ENCODE measurements at places on chromosomes 7 and 10. TPM values are rescaled to one million over a fixed set of nuclear protein-coding genes. Genes with fewer than 3 reads are reported as not detected.
A peak's percentile ranks its signal among the peaks of the same experiment; 100 is the strongest.

PHKG1 gene
- 3.7 TPM for total RNA-seq

BLOC1S2 gene
- 38.5 TPM for total RNA-seq

SCART1 gene
- 11.2 TPM for total RNA-seq

RFC2 gene
- total RNA-seq = 17.7 TPM

CLCN1 gene
- not detected for total RNA-seq

TMEM184A gene
- not detected for total RNA-seq

APBB1IP gene
- 106 TPM for total RNA-seq

RBM33 gene
- total RNA-seq = 167 TPM

UPK3B gene
- total RNA-seq = 3.3 TPM

- no peak for DNase-seq
- H3K27me3 ChIP-seq = peaks cover 5% of the 10 kb centered on the region
- H3K36me3 ChIP-seq = no peaks in the 10 kb centered on the region
- no peak overlapping the region for H3K27ac ChIP-seq
- H3K4me3 ChIP-seq = no peak overlapping the region
These were observed 28.5 kb upstream of the CFAP46 start for GRCh38 chr10:132970641-132971438.

GRCh38 chr7:40470817-40471216, 336.0 kb downstream of the SUGCT start:
- no peaks in the 10 kb centered on the region for H3K27me3 ChIP-seq
- no peak overlapping the region for H3K27ac ChIP-seq

DNA sequence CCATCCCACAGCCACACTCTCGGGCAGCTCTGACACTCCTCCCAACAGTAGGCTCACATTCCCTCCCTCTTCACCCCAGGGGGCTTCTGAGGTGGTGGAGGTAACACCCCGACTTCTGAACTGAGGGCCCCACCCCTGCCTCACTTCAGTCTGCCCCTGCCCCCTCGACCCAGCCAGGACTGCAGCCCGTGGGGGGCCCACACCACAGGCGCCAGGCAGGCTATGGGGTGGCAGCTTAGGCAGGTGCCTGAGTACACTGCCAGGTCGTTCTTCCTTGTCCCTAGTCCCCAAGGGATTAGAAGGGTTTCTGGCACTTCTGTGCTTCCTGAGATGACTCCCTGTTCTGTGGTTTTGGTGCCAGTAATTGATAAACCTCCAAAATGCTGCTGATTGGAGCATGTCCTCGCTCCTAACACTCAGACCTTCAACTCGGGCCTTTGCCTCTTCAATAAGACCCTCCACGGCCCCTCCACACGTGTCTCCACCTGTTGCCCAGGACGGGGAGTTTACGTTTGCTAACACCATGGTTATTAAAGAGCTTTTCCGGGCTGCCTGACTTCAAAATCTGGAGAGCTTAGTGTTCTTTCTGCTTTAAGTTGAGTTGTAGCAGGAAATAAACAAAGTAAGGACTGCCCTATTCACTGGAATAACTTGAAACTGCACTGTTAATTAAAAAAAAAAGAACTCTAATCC, 23.8 kb upstream of the LARP4B start:
- no peak for DNase-seq
- no peaks in the 10 kb centered on the region for H3K4me1 ChIP-seq
- no peak overlapping the region for H3K4me3 ChIP-seq
- H3K36me3 ChIP-seq = no peaks in the 10 kb centered on the region
- no peaks in the 10 kb centered on the region for H3K27me3 ChIP-seq

GRCh38 chr7:2107386-2108070, 125.2 kb downstream of the MAD1L1 start:
- no peak for DNase-seq
- no peak overlapping the region for H3K4me3 ChIP-seq
- peaks cover 10% of the 10 kb centered on the region for H3K4me1 ChIP-seq
- H3K27me3 ChIP-seq = no peaks in the 10 kb centered on the region

DNA sequence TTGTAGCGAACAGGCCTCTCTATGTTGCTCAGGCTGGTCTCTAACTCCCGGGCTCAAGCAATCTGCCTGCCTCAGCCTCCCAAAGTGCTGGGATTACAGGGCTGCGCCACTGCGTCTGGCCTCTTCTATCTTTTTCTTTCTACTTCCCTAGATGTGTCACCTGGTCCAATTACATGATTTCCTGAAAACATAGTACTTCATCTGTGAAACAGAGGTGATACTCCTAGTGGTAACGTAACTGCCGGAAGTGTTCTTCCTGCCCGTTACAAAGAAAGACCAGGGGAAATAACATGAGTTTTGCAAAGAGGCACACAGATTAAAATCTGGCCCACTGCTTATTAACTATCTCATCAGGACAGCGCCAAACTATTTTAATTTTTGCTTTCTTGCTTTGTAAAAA, 18.4 kb upstream of the HGF start:
- H3K4me3 ChIP-seq = no peak overlapping the region
- no peaks in the 10 kb centered on the region for H3K4me1 ChIP-seq
- no peak for DNase-seq
- no peaks in the 10 kb centered on the region for H3K27me3 ChIP-seq
- no peaks in the 10 kb centered on the region for H3K36me3 ChIP-seq

- no peak overlapping the region for H3K27ac ChIP-seq
- no peak overlapping the region for H3K4me3 ChIP-seq
These were observed 131.1 kb downstream of the KCND2 start for GRCh38 chr7:120404042-120404441.

GRCh38 chr10:78140066-78140630, 106.5 kb downstream of the RPS24 start:
- no peak for DNase-seq
- H3K27ac ChIP-seq = no peak overlapping the region
- no peaks in the 10 kb centered on the region for H3K36me3 ChIP-seq
- no peak overlapping the region for H3K4me3 ChIP-seq
- H3K4me1 ChIP-seq = no peaks in the 10 kb centered on the region

DNA sequence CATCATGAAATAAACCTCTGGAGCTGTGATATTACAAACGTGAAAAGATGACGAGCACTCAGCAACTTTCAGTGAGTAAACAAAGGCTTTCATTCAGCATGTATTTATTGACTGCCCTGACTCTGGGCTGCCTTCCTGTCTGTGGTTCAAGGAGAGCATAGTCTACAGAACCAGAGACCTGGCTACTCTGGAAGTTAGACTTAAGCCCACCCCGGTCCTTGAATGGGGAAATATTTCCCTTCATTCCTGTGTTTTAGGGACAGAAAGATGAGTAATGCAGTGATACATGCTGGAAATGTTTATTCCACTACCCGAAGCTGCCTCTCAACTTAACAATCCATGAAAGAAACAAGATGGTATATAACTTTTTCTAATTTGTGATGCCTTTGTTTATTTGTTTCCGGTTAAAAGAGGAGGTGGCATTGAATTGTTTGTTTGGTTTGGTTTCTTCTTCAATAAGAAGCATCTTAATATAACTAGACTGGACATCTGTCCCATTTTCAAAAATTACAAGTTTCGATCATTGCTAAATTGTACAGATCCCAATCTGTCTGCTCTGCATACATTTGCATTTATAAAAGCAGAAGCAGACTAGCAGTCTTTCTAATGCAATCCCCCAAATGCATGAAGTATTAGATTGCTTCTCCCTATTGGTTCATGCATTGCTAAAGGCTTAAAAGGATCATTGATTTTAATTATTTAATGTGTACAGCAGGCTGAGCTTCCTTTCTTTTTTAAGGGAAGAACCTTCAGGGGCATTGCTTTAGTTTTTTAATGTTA, 57.7 kb downstream of the TRUB1 start:
- no peak for DNase-seq
- no peaks in the 10 kb centered on the region for H3K36me3 ChIP-seq
- H3K27me3 ChIP-seq = no peaks in the 10 kb centered on the region
- no peaks in the 10 kb centered on the region for H3K4me1 ChIP-seq
- H3K27ac ChIP-seq = no peak overlapping the region

- no peaks in the 10 kb centered on the region for H3K27me3 ChIP-seq
- no peak for DNase-seq
- H3K4me3 ChIP-seq = no peak overlapping the region
- no peak overlapping the region for H3K27ac ChIP-seq
These were observed 188.5 kb downstream of the JAZF1 start for GRCh38 chr7:27992097-27992496.

DNA sequence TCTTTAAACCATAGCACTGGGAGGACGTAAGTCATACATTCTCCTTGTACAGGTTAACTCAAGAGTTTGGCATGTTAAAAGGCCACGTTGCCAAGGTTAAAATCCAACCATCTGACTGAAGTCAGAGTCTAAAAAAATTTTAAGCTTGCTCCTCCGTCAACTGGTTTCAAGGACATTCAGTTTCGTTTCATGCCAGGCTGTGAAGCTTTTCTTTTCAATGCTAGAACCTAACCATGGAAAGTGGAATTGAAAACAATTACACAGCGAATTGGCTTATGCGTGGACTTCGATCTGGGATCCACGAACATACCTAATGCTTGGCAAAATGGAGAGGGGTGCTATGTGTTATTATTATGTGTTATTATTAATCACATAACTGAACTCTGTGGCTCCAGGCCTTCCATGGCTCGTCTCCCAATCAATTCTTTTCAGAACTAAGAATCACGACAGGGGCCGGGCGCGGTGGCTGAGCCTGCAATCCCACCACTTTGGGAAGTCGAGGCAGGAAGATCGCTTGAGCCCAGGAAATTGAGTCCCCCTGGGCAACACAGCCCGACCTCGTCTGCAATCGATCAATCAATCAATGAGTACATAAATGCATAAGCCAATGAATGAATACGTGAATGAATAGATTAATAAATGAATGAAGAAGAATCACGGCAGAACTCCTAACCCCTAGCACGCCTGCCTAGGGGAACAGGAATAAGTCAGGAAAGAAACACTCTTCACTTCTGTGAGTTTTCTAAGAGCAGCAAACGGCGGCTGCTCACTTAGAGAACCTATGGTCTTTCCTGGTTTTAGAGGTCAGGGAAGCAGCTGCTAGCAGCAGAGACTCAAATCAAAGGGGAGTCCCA, 733 bp upstream of the ARL5B start:
- H3K27ac ChIP-seq = peak overlapping the region; percentile 94
- peak overlapping the region; percentile 85 for H3K4me3 ChIP-seq
- no peaks in the 10 kb centered on the region for H3K27me3 ChIP-seq
- H3K36me3 ChIP-seq = no peaks in the 10 kb centered on the region
- DNase-seq = no peak

GRCh38 chr10:28442403-28442802, 90.5 kb upstream of the WAC start:
- no peaks in the 10 kb centered on the region for H3K4me1 ChIP-seq
- no peak overlapping the region for H3K4me3 ChIP-seq
- no peak for DNase-seq
- H3K36me3 ChIP-seq = no peaks in the 10 kb centered on the region
- H3K27ac ChIP-seq = no peak overlapping the region

- no peaks in the 10 kb centered on the region for H3K4me1 ChIP-seq
- H3K27ac ChIP-seq = no peak overlapping the region
- H3K4me3 ChIP-seq = no peak overlapping the region
- no peak for DNase-seq
- no peaks in the 10 kb centered on the region for H3K36me3 ChIP-seq
- H3K27me3 ChIP-seq = no peaks in the 10 kb centered on the region
These were observed 526.7 kb upstream of the NRP1 start for GRCh38 chr10:33861016-33861704.

DNA sequence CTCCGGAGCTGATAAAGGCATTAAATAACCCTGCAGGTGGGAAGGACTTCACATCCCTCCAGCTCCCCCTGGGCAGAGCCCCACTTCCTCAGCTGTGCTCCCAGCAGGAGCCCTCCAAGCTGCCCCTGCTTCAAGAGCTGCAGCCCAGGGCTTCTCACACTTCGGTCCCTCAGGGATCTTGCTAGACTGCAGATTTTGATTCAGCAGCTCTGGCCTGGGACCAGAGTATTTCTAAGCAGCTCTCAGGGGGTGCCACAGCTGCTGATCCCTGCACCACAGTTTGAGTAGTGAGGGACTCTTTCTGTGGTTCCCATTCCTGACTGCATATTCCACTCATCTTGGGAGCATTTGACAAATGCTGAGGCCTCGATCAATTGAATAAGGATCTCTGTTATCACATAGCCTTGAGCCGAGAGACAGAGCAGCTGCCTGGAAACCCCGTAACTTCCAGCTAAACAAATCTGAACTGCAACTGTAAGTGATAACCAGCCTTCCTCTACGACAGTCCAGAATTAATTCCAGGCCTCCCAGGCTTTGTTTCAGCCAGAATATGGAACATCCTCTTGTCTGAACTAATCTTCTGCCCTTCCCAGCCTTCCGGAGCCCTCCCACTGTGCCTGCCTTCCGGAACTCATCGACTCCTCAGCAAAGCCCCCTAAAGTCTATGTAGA, 161.4 kb downstream of the CCDC3 start:
- H3K27ac ChIP-seq = no peak overlapping the region
- H3K4me3 ChIP-seq = no peak overlapping the region
- no peaks in the 10 kb centered on the region for H3K4me1 ChIP-seq
- H3K27me3 ChIP-seq = no peaks in the 10 kb centered on the region

DNA sequence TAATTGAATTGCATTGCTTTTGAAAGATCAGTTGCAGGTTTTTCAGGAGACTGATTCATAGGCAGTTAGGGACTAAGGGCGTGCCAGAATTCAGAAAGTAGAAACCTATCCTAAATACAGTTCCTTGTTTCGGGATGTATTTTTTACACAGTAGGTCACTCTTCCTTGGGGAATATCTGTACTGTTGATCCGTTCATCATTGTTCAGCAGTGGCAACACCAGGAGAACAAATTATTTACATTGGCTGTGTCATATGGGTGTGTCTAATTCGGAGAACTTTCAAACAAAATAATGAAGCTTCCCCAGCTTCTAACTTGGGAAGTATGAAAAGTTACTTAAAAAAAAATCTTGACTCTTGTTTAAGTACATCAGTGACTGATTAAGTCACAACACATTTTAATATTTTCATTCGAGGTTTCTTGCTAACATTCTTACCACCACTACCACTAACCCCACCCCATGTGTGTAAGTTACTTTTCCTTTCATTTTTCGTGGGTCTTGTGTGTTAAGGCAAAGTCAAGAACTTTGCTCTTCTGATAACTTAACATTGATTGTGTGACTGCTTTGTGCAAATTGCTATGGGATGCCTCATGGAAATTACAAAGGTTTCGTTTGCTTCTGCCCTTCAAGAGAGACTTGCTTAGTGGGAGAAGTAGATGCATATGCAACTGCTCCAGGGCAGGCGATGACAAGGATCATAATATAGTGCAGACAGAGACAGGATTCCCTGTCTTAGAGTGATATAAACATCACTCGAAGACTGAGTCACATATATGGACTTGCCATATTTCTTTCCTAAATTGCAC, 43.8 kb upstream of the RPA3 start:
- peak overlapping the region; percentile 67 for H3K27ac ChIP-seq
- no peaks in the 10 kb centered on the region for H3K36me3 ChIP-seq
- H3K4me1 ChIP-seq = peaks cover 35% of the 10 kb centered on the region
- peak; percentile 58 for DNase-seq
- no peaks in the 10 kb centered on the region for H3K27me3 ChIP-seq

All from CD4-positive, alpha-beta memory T cell (primary cell).